ENCODE measurements at places on chromosomes 11 and 22.
A peak's percentile ranks its signal among the peaks of the same experiment; 100 is the strongest.

DNA sequence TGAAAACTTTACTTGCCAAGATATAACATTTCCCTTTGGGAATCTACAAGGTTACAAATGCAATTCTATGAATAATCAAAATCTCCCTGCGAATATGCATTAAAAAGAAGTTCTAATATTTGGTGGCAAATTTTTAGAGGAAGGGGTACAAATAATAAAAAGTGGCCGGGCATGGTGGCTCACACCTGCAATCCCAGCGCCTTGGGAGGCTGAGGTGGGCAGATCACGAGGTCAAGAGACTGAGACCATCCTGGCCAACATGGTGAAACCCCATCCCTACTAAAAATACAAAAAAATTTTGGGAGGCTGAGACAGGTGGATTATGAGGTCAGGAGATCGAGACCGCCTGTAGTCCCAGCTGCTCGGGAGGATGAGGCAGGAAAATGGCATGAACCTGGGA lies 47.0 kb downstream of the ZNF280B start:
- DNase-seq: no peak

- DNase-seq: no peak
Measured at GRCh38 chr11:29333993-29334775, 682.6 kb downstream of the KCNA4 start.

DNA sequence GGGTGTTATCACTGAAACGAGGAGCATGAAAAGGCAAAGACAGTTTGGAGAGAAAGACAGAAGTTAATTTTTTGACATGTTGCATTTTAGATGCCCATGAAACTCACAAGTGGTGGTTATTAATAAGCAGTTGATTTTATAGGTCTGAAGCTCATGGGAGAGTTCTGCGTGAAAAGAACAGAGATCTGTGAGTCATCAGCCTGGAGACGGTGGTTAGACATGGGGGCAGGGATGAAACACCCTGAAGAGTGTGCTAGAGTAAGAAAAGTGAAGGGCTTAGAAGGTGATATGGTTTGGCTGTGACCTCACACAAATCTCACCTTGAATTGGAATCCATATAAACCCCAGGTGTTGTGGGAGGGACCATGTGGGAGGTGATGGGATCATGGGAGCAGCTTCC lies 289.1 kb upstream of the ISX start:
- no peak for DNase-seq

DNA sequence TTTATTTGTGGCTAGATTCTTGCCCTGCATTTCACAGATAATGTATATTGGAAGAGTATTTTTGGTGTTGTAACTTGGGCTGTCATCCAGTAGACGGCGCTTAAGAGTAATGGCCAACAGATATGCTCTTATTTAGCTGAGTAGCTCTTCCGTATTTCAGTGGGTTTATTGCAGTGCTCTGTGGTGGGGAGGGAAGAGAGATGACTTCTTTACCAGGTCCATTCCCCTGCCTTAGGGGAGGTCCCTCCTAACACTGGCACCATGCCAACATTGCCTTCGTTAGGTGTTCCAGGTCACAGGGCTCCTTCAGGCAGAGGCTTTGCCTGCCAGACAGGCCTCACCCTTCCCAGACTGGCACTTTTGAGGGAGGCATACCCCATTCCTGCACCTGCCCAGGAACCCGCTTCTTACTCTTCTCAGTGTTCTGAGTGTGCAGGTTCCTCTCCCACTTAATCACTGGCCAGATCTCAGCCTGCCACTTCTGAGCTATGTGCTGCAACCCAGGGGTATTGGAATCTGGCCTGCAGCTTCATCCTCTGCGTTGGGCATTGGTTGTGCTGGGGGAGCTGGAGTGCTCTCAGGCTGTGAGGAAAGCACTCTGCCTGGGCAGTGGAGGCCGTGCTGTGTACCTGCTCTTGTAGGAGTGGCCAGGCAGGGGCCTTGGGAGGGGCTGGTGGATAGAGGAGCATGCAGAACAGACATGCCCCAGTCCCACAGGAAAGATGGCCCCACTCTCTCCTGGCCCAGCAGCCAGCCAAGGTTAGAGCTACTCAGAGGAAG lies 29.4 kb upstream of the SLN start:
- DNase-seq: peak; percentile 6

DNA sequence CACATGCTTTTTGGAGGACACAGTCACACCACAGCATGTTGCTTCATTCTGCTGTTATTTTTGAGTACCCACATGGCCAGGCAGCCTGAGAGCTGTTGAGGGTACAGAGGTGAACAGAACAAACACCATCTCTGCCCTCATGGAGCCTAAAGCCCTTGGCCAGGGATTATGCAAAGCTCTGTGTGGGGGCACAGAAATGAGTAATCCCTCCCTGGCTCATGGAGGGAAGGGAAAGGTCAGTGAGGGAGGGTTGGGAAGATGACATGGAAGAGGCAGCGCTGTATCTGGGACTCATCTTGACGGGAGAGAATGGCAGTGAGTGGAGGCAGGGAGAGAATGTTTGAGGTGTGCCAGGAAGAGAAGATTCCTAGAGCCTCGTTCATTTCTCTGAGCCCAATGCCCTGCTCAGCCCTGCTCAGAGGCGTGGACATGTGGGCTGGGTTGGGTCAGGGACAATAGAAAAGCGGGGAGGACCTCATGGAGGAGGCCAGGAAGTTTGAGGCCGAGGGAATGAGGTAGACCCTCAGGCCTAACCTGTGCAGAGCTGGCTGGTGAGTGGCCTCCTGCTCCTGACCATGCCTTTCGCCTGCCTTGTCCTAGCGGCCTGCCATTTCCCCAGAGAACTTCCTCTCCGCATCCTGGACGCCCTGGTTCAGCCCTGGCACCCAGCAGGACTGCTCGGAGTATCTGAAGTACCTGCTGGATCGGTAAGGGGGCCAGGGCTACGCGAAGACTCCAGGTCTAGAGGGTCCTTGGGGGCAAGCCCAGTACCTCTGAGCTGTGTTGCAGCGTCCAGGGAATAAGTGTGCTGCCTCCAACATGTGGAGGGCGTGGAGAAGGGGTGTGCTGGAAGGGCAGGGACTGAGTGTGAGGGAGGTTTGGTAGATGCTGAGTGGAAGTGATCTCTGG lies 19.8 kb downstream of the USP35 start:
- DNase-seq: no peak

DNA sequence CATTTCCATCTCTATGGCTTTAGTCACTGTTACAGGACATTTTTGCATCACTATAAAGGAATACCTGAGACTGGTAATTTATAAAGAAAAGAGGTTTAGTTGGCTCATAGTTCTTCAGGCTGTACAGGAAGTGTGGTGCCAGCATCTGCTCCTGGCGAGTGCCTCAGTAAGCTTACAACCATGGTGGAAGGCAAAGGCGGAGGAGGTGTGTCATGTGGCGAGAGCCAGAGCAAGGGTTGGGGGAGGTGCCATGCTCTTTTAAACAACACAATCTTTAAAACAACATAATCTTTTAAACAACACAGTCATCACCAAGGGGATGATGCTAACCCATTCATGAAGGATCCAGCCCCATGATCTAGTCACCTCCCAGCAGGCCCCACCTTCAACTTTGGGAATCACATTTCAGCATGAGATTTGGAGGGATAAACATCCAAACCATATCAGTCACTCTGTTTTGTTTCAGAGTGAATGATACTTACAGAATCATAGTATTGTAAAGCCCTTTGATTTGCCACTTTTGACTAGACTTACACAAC lies 103.3 kb downstream of the PDE3B start:
- no peak for DNase-seq

DNA sequence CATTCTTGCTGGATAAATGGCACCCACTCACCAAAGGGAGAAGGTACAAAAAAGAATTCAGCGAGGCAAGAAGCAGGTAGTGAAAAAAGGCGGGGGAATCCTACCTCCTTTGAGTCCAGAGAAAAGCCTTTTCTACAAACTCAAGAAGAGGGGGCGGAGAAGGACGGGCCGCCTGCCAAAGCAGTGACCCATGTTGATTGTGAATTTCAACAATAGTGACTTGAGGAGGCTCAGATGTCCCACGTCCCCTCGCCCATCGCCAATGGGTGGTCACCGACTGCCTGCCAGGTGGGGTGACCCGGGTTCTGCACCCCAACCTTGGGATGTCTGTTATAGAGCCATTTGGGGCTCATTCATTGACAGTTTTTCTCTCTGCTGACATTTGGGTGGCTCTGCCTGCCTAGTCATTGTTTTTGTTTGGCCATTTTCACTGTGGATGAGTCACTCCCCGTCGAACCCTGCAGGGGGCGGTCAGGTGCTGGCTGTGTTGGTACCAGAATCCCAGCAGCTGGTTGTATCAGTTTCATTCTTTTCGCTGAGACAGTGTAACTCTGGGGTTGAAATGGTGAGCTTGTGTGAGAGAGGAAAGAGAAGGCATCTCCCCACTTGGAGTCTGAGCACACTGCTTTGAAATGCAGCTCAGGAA lies 163.4 kb upstream of the NCAM1 start:
- DNase-seq: peak; percentile 49

All from activated CD4-positive, alpha-beta T cell treated with anti-CD3 and anti-CD28 coated beads for 48 hours (primary cell).